ENCODE measurements at places on chromosomes 5 and 9.
A peak's percentile ranks its signal among the peaks of the same experiment; 100 is the strongest.

DNA sequence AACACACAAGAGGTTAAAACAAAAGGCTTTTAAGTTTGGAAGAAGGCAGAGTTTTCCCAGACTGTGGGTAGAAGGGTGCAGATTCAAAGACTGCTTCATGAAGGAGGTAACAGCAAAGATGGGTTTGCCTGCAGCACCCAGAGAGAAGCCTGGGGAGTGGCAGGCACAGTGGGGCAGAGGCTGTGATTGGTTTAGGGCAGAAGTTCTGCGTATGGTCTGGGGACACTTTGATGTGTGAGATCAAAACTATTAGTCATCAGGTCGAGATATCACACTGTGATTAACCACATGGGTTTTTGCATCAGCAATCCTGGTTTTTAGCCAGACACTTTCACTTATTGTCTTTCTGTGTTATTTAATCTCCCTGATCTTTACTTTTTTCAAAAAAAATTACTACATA lies 188.8 kb upstream of the GLRA1 start:
- DNase-seq, result no peak

GRCh38 chr9:133268335-133269056 lies 6.5 kb downstream of the ABO start:
- DNase-seq, result no peak

- no peak for DNase-seq
Observed at GRCh38 chr5:103217101-103217500, 41.5 kb upstream of the MACIR start.

DNA sequence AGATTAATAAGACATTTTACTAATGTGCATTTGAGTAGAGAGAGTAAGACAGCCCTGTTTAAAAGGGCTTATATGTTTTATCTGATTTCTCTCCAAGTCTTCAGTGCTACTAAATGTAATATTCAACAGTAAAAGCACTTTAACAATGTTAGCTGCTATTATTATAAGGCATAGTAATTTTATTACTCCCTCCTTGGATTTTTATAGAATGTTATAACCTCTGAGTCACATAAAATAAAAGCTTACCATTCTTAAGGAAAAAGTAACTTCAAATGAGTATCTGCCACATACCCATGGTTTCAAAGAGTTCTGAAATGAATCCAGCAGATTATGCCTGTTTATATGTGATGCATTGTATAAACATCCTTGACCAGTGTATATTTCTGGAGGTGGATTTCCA lies 19.0 kb downstream of the SPDL1 start:
- peak; percentile 57 for DNase-seq

GRCh38 chr9:8078641-8079140 lies 279.1 kb upstream of the DMAC1 start:
- no peak for DNase-seq

GRCh38 chr9:90007516-90008440 lies 403.0 kb downstream of the GADD45G start:
- DNase-seq, result peak; percentile 2

DNA sequence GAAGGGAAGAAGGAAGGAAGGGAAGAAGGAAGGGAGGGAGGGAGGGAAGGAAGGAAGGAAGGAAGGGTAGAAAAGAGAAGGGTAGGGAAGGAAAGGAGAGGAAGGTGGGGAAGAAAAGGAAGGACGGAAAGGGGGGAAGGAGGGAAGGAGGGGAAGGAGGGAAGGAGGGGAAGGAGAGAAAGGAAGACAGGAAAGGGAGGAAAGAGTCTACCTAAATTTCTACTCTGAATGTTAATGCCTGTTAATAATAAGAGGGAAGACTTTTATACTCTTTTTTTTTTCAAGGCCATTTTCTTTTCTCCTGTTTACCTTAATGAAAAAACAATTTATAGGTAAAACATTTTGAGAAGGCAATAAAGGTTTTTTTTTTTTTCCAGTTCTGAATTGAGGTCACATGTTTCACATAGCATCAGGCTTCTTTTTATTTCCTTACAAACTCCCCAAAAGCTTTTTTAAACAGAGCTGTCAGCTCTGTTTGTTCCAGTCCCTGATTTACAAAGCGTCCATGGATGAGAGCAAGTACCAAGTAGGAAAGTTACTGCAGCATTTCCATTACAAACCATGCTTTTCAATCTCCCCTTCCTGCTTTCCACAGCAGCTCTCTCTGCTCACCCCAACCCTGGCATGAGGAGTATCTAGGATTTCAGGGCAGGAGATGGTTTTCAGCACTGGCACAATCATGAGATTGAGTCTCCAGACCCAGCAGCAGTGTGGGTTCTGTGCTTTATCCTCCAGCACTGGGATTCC lies 173.9 kb downstream of the GNAQ start:
- DNase-seq, result no peak

- DNase-seq, result peak; percentile 4
Observed at GRCh38 chr9:20441711-20442423, 180.4 kb downstream of the MLLT3 start.

- no peak for DNase-seq
Observed at GRCh38 chr5:62260513-62260912, 45.5 kb upstream of the KIF2A start.

- no peak for DNase-seq
Observed at GRCh38 chr5:106288979-106289378, 1381.8 kb downstream of the EFNA5 start.

- DNase-seq, result peak; percentile 80
Observed at GRCh38 chr5:56838409-56839039, 23.2 kb downstream of the MAP3K1 start.

DNA sequence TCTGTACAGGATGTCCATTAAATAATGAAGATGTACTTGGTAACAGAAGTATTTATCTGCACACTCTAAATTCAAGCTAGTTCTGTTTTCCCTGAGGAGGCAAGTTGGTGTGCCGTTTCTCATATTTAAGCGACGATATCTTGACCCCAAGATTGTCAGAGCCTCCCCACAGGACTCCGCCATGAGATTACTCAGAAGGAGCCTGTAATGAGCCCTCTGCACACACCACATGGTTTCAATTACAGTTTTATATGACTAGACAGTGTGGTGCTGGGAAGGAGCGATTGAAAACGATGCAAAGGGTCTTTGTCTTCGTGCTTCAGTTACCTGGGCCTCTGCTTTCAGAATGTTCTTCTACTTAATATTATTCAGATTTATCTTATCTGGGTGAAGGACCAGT lies 840.4 kb upstream of the WWC1 start:
- peak; percentile 1 for DNase-seq

GRCh38 chr5:131114754-131115153 lies 50.3 kb downstream of the HINT1 start:
- no peak for DNase-seq

DNA sequence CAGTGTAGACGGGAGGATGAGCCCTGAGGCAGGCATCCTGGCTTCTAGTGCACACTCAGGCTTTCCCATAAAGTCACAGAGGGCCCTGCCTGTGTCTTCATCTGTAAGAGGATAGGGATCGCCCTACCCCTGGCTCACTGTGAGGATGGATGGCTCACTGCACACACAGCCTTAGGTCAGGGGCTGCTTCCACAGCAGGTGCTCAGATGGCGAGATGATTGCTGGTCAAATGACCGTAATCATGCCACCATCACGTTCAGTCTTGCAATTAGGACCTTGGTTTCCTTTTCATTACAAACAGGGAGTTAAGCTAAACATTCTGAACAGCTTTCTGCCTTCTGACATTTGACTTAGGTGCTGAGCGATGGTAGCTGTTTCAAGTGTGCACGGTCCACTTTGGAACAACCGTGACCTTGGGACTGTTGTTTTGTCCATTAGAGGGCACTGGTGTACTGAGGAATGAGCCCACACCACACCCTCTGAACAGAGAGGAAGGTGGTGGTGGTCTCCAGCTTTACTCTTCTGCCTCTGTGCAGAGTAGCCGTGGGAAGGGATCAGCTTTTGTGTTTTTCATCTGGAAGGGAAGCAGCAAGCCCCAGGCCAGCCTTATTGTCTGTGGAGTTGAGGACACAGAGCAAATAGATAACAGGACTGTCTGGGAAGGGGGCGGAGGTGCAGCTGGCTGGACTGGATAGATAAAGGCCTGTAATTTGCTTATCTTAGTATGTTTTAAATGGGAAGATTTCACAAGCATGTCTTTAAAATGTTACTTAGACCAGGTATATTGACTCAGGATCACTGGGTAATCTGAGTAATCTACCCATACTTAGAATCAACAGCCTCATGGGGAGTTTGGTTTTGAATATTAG lies 183.1 kb downstream of the TRIO start:
- DNase-seq, result no peak

DNA sequence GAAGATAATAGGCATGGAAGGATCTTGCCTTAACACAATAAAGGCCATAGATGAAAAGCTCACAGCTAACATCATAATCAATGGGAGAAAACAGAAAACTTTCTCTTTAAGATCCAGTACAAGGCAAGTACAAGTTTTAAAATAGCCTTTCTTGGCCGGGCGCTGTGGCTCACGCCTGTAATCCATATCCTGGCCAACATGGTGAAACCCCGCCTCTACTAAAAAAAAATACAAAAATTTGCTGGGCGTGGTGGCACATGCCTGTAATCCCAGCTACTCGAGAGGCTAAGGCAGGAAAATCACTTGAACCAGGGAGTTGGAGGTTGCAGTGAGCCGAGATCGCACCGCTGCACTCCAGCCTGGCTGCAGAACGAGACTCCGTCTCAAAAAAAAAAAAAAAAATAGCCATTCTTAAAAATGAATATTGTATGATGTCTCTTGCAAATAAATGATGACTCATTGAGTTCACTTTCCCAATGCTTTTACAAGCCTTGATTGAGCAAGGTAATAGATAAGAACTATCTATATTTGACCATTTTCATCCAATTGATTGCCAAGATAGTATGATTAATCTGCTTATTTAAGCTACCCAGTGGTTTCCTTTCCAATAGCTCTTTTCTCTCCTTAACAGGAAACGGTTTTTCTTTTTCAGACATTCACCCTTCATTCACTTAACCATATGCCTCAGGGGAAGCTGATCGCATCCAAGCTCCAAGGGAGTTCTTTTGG lies 15.8 kb downstream of the CCDC152 start:
- DNase-seq, result no peak

DNA sequence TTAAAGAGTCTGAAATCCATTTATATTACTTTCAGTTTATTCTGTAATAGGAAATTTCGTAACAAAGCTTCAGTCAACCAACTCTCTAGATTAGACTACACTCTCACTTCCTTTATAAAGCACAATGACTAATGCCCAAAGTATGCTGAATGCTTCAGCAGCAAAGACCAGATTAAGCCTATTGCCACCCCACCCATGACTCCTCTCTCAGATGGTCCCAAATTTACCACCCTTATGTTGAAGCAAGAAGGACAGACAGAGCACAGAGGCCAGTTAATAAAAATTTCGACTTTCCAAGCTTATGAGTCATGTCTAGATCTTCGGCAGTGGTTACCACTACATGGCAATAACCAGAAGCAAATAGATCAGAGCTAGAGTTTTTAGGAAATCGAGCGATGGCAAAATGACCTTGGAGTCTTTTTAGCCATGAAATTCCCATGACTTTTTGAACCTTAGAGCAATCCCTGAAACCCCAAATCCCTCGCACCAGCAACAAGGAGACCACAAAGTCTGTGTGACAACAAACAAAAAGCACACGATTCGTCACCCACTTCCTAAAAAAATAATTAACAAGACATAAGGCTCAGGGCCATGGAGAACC lies 287.8 kb upstream of the RASA1 start:
- peak; percentile 91 for DNase-seq

DNA sequence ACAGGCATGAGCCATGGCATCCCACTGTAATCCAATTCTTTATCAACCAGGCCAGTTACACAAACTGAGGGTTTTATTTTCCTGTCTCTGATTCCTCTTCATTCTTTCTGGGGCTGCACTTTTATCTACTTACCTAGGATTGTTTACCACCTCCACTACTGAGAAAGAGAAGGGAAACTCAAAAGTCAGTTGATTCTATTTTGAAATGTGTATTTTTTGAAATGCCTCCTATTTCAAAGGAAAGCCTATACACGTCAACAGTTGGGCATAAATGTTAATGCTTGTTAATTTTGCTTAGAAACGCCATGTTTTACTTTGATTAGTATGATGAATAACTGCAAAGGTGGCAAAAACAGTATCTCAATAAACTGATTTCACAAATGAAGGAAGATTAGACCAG lies 92.5 kb downstream of the MLLT3 start:
- no peak for DNase-seq

DNA sequence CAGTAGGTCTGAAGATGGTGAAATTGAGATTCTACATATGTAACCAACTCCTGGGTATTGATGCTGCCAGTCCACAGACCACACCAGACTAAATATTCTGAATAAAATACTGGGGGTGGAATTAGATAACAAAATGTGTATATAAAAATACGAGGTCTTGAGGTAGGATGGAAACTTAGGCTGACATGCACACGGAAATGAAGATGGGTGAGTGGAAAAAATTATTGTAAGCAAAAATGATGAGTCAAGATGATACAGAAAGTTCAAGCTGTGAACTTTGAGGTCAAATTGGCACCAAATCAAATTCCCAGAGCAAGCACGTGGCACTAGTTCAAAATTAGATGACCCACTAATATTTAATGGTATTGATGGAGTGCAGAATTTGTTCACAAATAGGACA lies 713.4 kb upstream of the ACO1 start:
- DNase-seq, result no peak

DNA sequence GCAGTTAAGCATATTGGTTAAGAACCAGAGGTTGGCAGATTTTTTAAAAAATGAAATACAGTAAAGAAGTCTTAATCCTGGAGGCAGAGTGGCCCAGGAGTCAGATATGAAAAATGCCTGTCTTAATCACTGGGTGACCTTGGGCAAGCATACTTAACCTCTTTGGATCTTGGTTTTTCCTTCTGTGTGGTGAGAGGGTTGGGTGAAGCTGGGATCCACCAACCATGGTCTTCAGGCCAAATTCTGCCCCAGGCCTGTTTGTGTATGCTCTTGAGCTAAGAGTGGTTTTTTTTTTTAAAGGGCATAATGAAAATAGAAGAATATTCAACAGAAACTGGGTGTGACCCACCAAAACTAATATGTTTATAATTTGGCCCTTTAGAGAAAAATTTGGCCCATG lies 20.0 kb upstream of the TEX48 start:
- peak; percentile 67 for DNase-seq

DNA sequence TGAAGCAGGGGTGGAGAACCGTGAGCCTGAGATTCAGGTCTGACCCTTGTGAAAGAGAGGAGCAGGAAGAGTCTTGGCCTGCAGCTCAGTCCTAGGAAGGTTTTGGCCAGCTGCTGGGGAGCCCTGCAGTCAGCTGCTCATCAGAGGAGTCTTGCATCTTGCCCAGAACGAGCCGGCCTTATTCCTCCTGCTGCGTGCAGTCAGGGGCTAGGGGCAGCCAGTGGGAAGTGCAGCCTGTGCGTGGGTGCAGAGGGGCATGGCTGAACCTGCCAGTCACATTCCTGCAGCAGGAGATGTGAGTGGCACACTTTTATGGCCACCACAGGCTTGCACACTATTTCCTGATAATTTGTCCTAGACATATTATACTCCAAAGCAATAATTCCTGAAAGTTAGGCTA lies 278.7 kb downstream of the NPR3 start:
- no peak for DNase-seq

DNA sequence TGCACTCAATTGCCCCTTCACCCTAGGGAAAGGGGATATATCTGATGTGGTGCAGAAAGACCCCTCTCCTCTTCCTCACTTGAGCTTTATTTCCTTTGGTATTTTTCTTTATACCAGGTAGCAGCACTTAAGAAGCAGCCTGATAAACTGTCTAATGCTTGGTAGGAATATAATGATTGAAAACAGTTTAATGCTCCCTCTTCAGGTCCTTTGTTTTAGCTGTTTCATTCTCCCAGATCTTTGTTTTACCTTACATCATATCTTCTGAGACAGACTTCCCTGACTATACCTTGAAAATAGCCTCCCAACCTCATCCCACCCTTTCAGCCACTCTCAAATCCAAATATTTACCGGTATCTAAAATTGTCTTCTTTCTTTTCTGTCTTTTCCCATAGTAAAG lies 87.9 kb downstream of the NUDT12 start:
- DNase-seq, result no peak

GRCh38 chr9:1276474-1276873 lies 226.3 kb downstream of the DMRT2 start:
- no peak for DNase-seq
